T1000 (cell line): ENCODE measurements at places on chromosomes 2 and 18.

GRCh38 chr2:239790313-239790712 lies 234.8 kb downstream of the NDUFA10 start:
- DNase-seq: no peak

DNA sequence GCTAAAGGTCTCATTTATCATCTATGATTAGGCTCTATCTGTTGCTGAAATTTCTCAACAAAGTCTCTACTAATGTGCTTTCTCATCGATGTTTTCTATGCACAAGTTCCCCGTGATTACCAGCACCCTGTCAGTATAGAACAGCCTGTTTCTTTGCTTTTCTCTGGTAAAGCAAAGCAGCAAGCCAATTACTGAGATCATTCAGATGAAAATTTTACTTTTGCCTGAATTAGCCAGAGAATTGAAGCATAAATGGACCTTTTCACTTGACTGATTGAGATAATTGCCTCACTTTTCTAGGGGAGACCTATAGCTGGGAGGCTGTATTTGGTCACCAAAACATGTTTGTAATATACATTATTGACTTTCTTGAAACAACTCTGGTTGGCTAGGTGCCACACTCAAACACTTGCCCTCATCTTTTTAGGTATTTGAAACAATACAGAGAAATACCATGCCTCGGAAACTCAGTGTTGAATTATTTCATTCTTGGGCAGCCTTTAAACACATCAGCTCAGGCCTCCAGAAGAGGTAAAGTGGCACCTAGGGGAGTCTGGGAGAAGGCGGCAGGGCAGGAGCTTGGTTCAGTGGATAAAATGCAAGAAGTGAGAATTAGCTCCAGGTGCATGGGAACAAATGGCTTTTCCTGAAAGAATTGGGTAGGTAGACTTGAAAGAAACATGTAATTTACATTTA lies 96.2 kb downstream of the GALNT3 start:
- DNase-seq: no peak

DNA sequence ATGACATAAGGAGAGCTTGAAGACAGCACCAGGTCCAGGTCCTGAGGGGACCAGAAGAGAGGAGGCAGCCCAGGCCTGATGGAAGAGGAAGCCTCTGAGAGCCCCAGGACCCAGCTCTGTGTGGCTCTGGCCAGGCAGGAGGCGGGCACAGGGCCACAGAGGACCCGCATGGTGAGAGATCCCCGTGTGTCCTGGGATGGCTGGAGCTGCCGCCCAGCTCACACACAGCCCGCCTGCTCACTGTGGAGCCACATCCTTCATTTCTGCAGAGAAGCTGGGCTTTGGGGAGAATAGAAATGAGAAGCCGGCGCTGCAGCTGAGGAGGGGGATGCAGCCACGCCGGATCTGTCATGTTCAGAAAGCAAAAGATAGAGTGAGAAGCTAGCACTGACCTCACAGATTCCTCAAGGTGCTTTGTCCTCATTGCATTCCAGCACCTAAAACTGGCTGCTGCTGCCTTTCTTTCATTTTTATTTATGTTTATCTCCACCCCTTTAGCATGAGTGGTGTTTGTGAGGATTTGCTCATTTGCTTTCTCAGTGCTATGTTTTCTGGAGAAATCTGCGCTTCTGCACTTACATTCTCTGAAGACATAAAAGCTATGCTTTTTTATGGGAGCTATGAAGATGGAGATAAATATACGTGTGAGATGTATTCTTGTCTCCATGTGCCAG lies 307.6 kb upstream of the MYT1L start:
- no peak for DNase-seq

- DNase-seq: no peak
Measured at GRCh38 chr18:27017901-27018500, 152.5 kb upstream of the AQP4 start.

DNA sequence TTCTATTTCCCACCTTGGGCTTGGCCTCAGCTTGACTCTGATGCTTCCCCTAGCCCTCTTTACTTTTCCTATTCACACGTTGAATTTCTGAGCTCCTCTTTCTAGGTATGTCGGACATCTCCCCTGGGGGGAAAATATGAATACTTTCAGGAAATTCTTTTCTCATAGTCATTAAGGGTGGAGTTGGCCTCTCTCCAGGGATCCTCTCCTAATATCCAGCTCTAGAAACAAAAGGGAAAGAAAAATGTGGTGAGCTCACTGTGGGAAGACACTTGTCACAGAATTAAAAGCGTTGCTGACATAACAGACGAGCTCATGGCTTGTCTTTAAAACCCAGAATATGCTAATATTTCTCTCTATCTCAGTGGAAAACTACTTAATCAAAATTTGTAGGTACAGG lies 132.7 kb upstream of the MEX3C start:
- DNase-seq: no peak

DNA sequence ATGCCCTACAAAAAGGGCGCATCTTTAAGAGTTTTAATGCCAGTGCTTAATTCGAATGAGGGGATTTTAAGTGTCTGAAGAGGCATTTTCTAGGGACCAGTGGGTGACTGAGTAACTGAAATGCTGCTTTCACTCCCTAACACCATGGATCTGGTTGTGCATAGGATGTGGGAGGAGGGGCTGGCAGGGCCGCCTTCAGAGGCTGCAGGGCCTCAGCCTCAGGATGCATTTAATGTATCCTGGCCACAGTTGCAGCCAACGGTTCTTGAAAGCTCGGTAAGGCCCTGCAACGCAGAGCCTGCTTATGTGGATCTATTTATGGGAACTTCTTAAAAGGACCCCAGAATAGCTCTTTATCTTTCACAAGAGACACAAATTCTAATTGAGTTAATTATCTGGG lies 25.8 kb upstream of the IL18RAP start:
- DNase-seq: no peak

DNA sequence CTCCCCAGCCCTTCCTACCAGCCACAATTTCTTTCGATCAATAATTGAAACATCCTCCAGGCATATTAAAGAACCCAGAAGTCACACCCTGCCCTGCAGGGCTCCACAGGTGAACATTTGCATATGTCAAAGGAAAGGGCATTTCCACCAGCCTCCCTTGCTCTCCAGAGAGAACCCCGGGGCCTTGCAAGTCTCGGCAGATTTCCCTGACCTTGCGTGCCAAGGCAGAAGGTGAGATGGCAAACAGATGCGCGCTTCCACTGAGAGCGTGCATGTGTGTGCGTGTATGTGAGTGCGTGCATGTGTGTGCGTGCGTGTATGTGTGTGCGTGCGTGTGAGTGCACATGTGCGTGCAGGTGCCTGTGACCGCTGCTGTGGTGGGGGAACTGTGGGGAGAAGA lies 120.3 kb downstream of the INO80D start:
- DNase-seq: no peak

DNA sequence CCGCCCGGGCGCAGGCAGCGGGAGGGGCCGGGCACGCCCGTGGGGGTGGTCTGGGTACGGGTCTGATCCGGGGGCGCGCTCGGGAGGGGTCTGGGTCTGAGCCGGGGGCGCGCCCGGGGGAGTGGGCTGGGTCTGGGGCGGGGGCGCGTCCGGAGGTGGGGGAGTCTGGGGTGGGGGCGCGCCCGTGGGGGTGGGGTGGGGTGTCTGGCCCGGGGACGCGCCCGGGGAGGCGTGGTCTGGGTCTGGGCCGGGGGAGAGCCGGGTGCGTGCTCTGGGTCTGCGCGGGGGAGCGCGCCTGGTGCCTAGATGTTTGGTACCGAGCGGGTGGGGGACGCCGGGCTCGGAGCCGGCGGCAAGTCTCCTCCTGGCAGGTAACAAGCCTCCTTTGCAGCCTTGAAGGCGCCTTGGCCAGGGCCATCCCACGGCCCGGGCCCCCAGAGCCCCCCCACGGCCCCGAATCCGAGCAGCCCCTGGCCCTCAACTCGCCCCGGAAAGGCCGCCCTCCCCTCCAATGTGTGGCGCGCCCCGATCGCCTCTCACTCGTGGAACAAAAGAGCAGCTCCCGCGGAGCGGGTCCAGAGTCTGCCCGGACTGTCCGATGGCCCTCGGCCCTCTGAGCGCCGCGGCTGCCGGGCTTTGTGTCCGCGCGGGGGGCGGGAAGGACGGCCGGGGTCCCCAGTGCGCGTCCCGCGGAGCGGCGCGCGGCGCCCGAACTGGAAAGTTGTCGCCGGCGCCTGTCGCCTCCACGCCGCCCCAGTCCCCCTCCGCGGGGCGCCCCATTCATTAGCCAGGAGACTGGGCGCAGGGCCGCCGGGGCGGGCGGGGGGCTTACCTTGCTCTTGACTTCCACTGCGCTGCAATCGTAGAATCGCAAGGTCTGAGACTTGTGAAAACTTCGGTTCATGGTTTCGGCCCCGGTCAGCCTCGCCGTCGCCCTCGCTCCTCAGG lies 595 bp downstream of the PARD6G start:
- DNase-seq: no peak

GRCh38 chr2:23569761-23570365 lies 184.9 kb downstream of the KLHL29 start:
- DNase-seq: no peak

DNA sequence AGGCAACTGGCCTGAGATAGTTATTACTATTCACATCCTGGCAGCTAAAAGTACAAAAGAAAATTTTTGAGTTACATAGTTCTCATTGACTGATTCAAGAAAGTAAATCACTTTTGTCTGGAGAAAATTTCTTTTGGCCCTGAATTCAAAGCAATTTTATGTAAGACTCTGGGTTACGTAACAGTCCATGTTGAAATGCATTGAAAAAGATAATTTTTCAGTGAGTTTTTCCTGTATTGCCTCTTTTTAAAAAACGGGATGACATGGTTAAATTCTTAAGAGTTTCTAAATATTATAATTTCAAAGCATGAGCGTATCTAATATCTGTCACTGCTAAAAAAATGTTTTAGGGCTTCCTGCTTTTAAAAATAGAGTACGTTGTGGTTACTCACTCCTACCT lies 72.7 kb downstream of the ANKRD12 start:
- DNase-seq: no peak

- DNase-seq: no peak
Measured at GRCh38 chr18:12773369-12773768, 70.5 kb downstream of the PSMG2 start.

- DNase-seq: no peak
Measured at GRCh38 chr2:4553241-4553640, 849.9 kb downstream of the DCDC2C start.

DNA sequence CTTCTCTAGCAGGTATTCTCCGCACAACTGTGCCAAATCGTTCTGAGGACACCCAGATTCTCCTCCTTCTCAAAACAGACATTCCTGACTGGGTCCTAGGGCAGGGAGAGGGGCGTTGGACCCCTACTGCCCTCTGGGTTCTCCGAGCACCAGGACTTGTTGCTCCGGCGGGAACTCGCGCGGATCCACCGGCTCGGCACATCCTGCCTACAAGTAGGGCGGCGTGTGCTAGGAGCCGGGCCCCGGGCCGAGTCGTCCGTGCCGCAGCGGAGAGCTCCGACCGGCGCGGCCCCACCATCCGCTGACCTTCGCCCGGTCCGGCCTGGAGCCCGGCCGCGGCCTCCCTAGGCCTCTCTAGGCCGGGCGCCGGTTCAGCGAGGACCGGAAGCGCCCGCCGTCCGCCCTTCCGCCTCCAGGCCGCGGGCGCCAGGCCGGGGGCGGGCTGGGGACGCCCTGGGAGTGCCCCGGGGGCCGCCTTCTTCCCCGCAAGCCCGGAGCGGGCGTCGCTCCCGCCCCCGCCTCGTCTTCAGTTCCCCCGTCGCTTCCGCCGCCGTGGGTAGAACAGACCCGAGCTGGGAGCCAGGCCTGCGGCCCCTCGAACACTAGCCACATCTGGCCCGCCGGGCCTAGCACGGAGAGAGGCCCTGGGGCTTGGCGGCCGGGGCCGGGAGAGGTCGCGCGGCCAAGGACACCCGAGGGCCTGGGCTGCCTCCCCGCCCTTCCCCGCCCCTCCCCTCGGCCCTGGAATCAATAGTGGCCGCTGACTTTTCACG lies 7.6 kb upstream of the ONECUT2 start:
- no peak for DNase-seq

DNA sequence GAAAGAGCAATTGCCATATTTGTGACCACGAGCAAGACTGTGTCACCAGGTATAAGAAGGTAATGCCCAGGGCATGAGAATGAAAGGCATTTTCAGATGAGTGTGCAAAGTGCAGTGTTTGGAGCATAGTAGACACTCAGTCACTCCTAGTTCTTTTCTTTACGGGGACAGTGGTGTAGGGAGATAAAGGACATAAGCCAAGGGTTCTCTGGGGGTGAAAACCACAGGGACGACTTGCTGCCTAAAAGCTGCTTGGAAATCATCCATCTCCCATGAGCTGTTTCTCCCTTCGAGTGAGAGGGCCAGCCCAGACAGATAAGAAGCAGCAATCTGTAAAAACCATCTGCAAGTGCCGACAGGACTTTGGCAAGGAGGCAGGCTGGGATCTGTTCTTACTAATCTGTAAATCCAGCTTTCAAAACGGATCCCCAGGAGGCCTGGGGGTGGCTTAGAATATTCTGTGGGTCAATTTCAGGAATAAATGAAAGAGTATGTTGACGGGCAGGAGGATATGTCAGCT lies 221.6 kb downstream of the LPIN1 start:
- DNase-seq: no peak

DNA sequence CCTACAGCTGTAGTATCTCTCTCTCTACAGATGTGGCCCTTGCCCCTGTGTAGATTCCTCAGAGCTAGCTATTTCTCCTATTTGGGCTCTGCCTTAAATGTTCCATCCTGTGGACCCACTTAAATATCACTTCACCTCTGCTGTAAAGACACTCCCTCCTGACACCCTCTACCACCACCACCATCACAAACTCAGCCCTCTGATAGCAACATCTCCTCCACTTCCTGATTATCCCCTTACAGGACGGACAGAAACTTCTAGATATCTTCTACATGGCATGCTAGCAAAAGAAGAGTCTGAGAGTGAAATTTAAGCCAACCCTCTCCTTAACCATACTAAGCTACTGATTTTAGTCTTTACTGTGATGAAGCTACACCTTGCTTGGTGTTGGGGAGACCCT lies 3.2 kb upstream of the MAPRE2 start:
- no peak for DNase-seq

GRCh38 chr18:10798727-10799550 lies 273.1 kb downstream of the NAPG start:
- no peak for DNase-seq

DNA sequence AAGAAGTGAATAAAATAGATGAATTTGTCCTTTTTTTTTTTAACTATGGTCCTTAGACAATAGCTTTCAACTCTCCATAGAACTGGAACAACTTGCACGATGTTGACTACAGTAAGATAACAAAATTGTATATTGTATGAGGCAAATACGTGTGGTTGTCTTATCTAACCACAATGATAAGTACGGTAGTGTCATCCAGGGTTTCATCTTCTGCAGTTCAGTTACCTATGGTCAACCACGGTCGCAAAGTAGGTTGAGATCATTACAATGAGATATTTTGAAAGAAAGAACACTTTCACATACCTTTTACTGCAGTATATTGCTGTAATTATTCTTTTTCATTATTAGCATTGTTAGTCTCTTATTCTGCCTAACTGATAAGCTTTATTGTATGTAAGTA lies 295.2 kb downstream of the PARD3B start:
- DNase-seq: no peak

DNA sequence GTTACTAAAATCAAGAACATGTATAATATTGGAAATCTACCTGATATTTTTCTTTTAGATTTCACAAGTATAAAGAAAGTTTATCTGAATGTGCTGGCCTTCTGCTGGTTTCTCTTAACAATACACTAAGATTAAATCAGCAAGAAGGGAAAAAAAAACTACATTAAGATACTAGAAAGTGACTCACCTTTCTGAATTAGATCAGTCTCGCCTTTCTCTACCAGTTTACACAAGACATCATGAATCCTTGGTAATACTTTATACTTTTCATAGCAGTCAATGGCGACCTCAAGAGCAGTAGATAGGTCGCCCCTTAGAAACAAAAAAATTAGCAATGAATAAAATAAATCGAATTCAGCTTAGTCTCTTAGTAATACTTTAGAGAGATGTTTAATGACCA lies 61.2 kb downstream of the LRPPRC start:
- DNase-seq: no peak
